ENCODE measurements at places on chromosomes 13 and 19. TPM values are rescaled to one million over a fixed set of nuclear protein-coding genes. Genes with fewer than 3 reads are reported as not detected.

DNA sequence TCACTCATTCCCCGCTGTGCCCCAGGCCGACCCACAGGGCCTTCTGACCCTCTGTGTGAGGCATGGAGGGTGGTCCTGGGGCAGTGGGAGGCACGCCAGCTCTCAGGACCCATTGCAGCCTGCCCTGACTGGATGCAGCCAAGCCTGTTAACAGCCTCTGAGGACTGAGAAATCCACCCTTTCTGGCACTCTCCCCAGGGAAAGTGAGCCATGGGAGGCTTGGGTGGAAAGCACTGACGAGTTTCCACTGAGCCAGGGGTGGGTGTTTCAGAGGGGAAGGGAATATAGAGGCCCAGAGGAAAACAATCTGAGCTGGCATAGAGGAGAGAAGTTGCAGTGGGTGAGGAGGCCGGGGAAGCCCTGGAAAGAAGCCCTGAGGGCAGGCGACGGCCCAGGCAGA is 30.6 kb upstream of the SLC7A10 start:
- DNase-seq = no peak

GRCh38 chr13:71359641-71360040 is 507.4 kb downstream of the DACH1 start:
- no peak for DNase-seq

DNA sequence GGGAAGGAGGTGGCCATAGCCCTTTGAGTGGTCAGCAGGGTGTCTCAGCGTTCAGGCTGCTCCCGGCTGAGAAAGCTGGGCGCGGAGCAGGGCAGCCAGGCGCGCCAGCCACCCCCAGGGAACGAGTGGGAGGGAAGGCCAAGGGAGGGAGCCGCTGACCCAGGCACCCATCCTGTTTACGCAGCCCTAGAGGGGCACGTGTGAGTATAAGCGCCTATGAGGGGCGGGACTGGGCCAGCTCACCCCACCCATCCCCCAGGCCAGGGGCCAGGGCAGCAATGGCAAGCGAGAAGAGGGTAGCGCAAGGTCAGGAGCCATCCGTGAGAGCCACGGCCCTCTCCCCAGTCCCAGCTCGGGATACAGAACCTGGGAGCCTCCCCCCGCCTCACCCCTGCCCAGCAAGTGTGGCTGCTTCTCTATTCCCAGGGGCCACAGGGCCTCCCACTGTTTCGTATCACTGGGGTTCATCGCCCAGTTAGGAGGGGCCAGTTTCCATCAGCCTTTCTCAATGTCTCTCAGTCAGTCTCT is 897 bp upstream of the DMKN start:
- no peak for DNase-seq

GRCh38 chr13:79870766-79871165 is 389.8 kb downstream of the NDFIP2 start:
- DNase-seq = no peak

GRCh38 chr13:99376132-99376531 is 68.9 kb upstream of the GPR183 start:
- DNase-seq = no peak

KL gene
- not detected for total RNA-seq

GRCh38 chr19:38107129-38107528 is 116.9 kb downstream of the DPF1 start:
- DNase-seq = peak; percentile 22

DNA sequence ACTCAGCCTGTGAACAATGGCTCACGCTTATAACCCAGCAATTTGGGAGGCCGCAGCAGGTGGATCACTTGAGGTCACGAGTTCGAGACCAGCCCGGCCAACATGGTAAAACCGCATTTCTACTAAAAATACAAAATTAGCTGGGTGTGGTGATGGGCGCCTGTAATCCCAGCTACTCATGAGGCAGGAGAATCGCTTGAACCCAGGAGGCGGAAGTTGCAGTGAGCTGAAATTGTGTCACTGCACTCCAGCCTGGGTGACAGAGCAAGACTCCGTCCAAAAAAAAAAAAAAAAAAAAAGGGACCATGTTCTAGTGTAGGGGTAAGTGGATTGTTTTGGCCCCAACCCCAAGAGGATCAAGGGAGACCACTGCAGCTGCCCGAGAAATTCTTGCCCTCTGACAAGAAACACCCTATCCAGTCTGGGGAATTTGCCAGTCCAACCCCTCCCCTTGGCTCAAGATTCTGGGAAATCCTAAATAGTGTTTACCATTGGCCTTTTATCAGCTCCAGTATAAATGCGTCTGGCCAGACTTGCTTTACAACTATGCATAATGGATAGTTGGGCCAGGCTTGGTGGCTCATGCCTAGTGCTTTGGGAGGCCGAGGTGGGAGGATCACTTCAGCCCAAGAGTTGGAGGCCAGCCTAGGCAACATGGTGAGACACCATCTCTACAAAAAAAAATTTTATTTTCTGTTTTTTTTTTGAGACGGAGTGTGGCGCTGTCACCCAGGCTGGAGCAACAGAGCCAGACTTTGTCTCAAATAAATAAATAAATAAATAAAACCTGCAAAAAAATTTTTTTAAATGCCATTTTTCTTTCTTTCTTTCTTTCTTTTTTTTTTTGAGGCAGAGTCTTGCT is 5.1 kb upstream of the DHDH start:
- no peak for DNase-seq

- no peak for DNase-seq
Measured at GRCh38 chr13:26934096-26934495, 173.5 kb upstream of the GPR12 start.

GRCh38 chr19:36258028-36258875 is 43.3 kb downstream of the ZNF146 start:
- DNase-seq = no peak

CEACAM16 gene
- not detected for total RNA-seq

DNA sequence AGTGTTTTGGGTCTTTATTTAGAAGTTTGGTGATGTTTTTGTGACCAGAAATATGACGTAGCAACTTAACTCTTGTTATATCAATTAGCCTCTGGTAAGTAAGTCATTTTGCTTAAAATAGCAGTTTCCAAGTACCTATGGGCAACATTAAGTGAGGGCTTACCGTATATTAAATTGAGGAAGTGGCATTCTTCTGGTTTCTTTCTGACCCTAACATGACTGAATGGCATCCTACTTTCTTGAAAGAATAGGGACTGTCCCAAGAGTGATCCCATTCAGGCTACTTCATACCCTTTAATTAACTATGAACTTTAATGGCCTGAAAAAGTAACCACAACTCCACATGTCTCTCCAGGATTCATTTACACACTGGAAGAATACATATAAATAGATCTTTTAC is 106.6 kb downstream of the MZT1 start:
- DNase-seq = no peak

- no peak for DNase-seq
Measured at GRCh38 chr19:17599780-17600179, 44.3 kb downstream of the COLGALT1 start.

ZNF225 gene
- total RNA-seq = 4.1 TPM

- DNase-seq = peak; percentile 24
Measured at GRCh38 chr13:99926014-99926731, 45.4 kb downstream of the ZIC5 start.

- no peak for DNase-seq
Measured at GRCh38 chr19:31532034-31532433, 182.8 kb upstream of the TSHZ3 start.

- DNase-seq = no peak
Measured at GRCh38 chr19:16590876-16591802, 18.9 kb upstream of the SLC35E1 start.

DNA sequence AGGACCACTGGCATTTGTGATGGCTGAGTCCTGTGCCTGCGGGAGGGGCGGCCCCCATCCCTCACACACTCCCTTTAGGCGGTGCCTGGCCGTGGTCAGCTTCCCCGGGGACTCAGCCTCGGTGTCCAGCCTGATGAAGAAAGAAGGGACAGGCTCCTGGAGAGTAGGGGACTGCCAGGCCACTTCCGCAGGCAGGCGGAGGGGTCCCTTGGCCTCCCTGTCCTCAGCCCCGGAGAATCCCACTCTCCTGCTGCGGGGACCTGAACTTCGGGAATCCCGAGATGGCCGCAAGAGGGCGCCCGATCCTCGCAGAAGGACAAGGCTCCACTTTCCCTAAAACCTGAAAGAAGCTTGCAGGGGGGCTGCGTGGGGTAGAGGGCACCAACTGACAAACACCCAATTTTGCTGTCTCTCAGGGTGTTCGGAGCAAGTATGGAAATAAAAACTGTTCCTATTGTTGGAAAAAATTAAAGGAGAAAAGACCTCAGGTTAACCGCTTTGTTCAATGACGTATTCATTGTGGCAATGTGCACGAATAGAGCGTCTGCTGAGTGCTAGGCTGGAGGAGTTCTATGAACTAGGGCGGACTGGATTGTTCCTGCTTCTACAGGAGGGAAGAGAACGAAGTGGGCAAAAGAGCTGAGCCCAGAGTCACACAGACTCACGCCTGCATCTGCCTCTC is 297.3 kb downstream of the ZNF536 start:
- DNase-seq = peak; percentile 32

DNA sequence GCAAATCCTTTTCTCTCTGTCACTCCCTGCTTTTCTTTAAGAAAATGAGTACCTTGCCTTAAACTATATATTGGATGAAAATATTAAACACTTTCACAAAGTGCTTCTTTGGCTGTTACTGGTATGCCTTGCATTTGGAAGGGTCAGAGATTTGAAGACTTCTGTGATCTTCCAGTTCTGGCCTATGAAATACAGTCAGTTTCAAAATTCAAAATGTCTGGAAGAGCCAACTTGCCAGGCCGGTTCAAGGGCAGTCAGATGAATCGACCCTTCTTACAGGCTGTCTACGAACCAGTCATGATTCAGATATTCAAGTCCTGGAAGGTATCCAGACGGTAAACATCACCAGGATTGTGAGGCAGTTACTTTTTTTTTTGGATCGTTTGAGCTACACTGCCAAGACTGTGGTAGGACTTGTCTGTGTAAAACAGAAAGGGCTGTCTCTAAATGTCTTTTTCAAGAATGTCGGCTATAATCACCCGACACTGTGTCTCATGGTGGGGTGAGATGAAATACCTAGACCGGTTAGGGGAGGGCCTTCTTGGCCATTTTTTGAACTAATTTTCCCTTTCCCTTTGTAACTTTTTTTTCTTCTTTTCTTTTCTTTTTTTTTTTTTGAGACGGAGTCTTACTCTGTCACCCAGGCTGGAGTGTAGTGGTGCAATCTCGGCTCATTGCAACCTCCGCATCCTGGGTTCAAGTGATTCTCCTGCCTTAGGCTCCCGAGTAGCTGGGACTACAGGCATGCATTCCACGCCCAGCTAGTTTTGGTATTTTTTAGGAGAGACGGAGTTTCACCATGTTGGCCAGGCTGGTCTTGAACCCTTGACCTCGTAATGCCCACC is 11.2 kb downstream of the ACTN4 start:
- peak; percentile 100 for DNase-seq

DNA sequence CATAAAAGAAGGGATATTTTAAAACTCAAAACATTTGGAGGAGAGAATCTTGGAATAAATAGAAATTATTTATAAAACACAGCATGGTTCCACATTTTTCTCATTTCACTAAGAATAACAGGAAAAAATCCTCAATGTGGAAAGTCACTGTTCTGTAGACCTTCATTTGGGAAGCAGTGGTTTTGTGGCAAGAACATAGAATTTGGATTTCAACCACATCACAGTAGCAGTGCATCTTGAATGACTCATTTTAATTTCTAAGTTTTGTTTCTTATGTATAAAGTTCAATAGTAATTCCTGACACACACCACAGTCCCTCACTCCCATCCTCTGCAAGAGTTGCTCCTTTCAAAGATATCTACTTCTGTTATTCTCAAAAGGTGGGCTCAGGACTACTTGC is 264.0 kb downstream of the ENOX1 start:
- DNase-seq = peak; percentile 74

ZNF729 gene
- not detected for total RNA-seq

Measured in RPMI7951 (cell line).